ENCODE measurements at places on chromosomes 7 and 10. TPM values are rescaled to one million over a fixed set of nuclear protein-coding genes. Genes with fewer than 3 reads are reported as not detected.

GRCh38 chr7:42192851-42193461 is 44.1 kb downstream of the GLI3 start:
- no peak for DNase-seq

DNA sequence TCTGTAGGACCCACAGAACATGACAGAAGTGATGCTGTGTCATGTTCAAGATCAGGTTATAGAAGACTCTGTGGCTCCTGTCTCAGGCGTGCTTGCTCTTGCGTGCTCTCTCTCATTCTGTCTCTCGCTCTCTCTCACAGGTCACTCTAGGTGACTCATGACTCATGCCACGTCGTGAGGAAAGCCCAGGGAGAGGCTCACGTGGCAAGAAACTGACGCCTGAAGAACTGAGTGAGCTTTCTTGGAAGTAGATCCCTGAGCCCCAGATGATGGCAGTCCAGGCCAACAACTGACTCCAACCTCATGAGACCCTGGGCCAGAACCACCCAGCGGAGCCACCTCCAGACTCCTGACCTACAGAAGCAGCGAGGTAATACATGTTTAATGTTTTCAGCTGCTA is 103.3 kb downstream of the DNMBP start:
- no peak for DNase-seq

The NOC3L gene
- 43.2 TPM for total RNA-seq

DNA sequence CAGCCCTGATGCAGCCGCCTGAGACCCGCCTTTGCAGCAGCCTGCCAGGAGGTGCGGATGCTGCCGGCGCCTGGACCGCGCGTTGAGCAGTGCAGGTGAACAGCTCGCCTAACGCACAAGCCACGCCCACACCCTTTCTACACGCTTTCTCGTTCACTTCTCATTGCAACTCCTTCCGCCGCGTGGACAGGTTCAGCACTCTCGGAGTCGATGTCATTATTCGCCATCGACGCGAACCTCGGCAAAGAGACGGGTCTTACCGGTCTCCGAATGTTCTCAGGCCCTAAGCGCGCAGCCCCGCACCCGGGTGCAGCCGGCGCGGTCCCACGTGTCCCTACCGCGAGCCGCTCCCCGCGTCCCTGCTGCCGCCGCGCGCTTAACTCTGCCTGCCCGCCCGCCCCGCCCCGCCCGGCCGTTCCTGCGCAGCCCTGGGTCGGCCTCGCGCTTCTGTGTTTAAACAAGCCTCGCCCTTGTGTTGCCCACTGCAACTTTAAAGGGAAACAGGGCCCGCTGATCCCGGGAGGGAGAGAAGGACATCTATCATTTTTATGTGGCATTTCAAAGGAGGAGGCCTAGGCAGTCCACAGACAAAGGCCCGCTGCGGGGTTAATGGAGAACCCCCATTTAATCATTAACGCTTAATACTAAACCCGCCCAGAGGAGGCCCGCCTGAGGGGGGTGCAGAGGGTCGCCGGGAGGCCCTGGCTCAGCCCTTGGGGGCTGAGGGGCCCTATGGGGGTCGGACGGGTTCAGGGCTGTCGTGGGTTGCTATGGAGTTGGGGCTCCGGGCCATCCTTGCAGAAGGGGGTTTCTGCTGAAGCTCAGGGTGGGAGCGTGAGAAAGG is 128.5 kb downstream of the WDR11 start:
- DNase-seq = no peak

GRCh38 chr7:92325173-92325572 is 79.4 kb downstream of the ANKIB1 start:
- no peak for DNase-seq

GRCh38 chr7:23474829-23475575 is 4.7 kb upstream of the IGF2BP3 start:
- no peak for DNase-seq

The NANOS1 gene
- total RNA-seq = 2.2 TPM

GRCh38 chr10:132570771-132571649 is 33.4 kb downstream of the INPP5A start:
- no peak for DNase-seq

DNA sequence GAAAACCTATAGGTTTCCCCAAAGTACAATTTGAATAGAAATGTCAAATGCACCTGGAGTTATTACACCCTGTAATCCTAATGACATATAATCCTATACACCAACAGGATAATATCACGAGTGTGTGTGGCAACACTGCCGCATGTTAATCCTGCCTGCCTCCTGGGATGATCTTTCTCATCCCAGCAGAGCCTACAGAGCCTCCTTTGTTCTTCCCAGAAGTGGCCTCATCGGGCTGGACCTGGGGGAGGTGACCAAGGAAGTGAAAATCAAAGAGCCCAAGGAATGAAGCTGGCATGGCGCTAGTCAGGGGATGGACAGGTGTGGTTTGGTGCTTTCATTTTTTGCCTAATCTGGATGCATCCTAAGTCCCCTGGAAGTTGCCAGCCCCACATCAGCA is 29.5 kb upstream of the LEP start:
- no peak for DNase-seq

The HTRA1 gene
- 83.9 TPM for total RNA-seq

The PDGFA gene
- total RNA-seq = 28.9 TPM

The SLC29A3 gene
- total RNA-seq = 4.8 TPM

DNA sequence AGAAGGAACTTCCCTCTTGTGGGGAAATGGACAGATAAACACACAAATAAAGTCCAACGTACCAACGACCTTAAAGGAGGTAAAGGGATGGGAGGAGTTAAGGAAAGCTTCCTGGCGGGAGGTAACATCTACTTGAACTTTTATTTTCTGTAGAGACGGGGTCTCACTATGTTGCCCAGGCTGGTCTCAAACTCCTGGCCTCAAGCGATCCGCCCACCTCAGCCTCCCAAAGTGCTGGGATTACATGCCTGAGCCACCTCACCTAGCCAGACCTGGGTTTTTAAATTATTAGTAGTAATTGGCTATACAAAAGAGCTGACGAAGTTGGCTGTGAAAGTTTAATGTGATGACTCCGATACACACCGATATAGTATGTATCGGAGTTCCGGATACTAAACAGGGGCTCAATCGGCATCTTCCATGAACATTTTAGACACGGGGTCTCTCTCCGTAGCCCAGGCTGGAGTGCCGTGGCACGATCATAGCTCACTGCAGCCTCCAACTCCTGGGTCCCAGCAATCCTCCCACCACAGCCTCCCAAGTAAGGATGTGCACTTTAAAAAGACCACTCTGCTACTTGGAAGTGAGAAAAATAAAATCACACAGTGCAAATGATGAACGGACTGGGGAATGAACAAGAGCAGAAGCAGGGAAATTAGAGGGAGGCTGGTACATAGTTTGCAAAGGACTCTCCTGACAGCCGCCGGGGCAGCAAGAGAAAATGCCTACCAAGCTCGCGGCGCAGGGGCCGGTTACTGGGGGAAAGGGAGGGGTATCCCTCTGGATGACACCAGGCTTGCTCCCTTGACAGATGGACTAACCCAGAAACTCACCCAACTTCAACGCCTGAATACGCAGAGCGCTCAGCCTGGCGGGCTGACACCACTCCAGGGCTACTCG is 1.0 kb downstream of the BCL7B start:
- DNase-seq = no peak

DNA sequence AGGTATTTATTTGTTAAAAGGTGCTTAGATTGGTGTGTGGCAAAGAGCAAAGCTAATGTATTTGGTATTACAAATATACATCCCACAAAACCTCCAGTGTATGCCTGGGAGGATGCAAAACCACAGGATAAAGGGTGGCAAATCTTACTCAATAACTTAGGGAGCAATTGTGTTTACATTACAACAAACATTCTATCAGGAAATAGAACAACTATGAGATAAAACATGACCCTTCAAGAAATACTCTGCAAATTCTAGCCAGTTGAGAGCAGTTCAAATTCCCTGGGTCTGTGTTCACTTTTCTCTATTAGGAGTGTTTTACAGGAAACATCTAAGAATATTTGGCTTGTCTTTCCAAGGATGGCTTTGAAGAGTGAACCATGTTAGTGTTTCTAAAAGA is 64.9 kb downstream of the CUL1 start:
- DNase-seq = no peak

DNA sequence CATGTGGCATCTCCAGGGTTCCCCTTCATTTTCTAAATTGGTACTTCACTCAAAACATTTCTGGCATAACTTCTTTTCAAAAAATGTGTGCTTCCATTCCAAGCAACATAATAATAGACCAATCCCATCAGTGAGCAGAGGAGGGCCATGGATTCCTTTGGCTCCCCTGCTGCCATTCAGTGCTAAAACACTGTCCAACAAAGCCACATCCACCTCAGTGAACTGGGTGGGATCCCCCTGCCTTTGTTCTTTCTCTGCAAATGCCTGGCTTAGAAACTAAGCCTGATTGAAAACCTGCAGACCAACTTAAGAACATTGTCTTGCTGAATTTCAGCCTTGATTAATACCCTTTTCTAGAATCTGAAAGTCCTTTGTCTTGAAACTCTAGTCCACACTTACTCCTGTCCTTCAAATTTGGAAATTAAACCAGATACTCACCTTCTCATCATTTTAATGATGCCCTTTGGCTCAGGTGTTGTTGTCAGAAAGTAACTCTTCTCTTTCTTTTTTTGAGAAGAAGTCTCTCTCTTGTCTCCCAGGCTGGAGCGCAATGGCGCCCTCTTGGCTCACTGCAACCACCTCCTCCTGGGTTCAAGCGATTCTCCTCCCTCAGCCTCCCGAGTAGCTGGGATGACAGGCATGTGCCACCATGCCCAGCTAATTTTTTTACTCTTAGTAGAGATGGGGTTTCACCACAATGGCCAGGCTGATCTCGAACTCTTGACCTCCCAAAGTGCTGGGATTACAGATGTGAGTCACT is 132.3 kb downstream of the PLXNA4 start:
- DNase-seq = no peak

GRCh38 chr10:86168256-86168655 is 198.3 kb downstream of the GRID1 start:
- DNase-seq = no peak

DNA sequence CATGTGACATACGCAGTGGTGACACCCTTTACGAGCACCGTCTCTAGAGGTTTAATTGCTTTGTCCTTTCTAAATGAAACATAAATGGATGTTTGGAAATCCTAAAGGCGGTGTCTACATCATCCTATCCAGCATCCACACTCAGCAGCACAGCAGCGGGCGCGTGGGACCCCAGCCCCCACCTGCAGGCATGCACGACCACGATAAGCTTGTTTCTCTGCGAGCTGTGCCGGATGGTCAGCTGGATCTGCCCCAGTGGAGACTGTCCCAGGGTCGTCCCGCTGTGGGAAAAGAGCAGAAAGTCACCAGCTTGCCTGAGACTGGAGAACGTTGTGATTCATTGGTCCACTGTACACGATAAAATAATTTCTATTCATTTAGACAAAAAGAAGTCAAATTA is 34.2 kb upstream of the NCAPG2 start:
- DNase-seq = no peak

The PPP1R17 gene
- not detected for total RNA-seq

DNA sequence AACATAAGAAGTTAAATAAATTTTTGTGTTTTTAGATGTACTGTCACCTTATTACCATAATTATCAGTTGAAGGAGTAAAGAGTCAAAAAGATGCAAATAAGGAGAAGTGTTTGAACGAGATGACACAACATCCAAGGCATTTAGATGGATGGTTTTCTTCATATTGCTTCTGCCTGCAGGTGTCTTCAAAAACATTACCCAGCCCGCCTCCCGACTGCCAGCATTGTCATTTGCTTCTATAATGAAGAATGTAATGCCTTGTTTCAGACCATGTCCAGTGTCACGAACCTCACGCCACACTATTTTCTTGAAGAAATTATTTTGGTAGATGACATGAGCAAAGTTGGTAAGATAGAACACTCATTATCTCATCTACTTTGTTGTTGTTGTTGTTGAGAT is 26.6 kb downstream of the GALNTL5 start:
- no peak for DNase-seq

DNA sequence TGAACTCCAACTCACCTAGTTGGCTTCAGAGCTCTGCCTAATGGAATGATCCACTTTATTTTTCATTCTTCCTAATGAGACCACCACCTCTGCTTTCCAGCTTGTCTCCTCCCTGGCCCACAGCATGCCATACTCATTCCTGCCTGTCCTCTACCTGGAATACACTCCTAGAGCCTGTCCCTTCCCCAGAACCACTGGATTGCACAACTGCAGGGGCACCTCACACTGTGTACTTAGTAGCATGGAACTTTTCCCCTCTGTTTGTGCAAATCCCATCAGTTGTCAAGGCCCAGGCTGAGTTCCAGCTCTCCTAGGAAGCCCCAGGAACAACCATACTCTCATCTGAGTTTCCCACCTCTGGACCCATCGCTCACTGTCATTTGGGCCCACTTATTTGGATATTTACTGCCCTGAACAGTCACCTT is 15.6 kb downstream of the ALDH18A1 start:
- no peak for DNase-seq

- DNase-seq = no peak
Measured at GRCh38 chr10:70886921-70887665, 1.3 kb downstream of the PCBD1 start.

The ERVW-1 gene
- not detected for total RNA-seq

DNA sequence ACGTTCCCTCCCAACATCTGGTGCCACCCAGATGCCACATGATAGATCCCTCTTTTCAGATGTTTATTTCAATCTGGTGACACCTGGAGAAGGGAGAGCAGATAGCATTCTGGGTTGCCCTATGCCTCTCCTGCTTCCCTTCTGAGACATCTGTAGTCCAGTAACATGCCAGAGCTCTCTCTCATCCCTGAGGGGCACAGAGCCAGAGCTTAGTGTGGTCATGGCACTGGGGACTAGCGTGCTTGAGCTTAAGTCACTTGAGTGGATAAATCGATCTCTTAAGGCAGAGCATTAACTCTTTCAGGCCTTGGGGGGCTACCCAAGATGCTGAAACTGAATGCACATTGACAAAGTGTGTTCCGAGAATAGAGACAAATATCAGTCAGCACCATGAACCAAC is 47.9 kb downstream of the WNT2 start:
- no peak for DNase-seq

The PHKG1 gene
- 3.6 TPM for total RNA-seq

The AMZ1 gene
- total RNA-seq = 0.11 TPM

GRCh38 chr7:39468261-39468660 is 97.9 kb upstream of the YAE1 start:
- no peak for DNase-seq

The STN1 gene
- 18.3 TPM for total RNA-seq

DNA sequence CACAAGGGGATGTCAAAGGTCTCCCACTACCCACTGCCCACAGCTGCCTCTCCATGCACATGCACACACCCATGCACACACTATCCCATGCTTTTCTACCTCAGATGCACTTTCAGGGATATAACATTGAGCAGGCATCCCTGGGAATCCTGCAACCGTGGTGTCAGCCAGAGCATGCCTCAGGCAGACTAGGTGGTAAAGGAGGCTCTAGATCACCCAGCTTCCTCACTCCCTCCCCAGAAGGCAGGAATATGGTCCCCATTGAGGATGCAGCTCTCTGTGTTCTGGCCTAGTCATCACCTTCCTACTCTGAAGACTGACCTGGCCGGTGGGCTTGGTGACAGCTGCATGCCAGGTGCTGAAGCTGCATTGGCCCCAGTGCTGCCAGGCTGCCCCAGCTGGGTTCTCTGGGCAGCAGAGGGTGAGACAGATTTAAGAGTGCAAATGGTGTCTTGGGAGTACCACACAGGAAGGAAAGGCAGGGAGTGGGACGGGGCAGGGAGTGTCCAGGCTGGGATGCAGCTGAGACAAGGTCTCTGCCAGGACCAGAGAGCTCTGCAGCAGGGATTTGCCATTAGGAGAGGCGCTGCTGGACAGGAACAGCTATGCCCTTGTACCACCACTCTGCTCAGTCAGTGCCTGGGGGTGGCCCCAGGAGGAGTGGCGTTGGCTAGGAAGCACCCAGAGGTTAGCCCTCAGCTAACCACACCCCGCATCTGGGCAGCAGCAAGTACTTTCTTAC is 53.4 kb upstream of the GDF10 start:
- DNase-seq = no peak

Data from urinary bladder (tissue), 4 donors.